ENCODE measurements at places on chromosomes 6 and 20.

DNA sequence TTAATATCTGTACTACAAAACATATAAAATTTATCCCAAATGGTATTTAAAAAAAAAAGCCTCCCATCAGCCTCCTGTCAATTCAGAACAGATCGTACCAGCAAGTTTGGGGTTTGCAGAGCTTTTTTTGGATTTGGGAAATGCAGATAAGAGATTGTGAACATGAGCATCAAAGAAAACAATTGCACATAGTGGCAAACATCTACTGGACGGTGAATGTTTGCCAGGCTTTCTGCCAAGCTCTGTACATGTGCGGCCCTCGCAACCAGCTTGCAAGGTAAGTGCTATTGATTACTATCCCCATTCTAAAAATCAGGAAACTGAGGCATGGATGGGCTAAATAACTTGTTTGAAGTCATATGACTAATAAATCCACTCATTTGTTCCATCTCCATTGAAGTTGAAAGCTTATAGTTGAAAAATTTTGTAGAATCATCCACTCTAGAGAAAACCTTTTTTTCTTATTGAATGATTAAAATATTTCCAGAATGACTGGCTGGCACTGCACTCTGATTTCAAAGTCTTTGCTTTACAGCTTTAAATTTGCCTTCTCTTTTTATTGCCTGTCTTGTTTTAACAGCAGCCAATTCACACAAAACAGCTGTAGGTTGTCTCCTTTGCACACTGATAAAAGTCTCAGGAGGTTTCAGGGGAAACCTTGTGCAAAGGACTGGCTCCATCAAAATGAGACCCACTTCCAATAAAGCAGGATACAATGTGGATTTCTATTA lies 37.4 kb upstream of the SIRT5 start:
- peak; percentile 27 for DNase-seq

GRCh38 chr6:148747145-148747470 lies 278 bp downstream of the UST start:
- no peak for DNase-seq

- no peak for DNase-seq
Observed at GRCh38 chr20:2124564-2125213, 23.1 kb downstream of the STK35 start.

DNA sequence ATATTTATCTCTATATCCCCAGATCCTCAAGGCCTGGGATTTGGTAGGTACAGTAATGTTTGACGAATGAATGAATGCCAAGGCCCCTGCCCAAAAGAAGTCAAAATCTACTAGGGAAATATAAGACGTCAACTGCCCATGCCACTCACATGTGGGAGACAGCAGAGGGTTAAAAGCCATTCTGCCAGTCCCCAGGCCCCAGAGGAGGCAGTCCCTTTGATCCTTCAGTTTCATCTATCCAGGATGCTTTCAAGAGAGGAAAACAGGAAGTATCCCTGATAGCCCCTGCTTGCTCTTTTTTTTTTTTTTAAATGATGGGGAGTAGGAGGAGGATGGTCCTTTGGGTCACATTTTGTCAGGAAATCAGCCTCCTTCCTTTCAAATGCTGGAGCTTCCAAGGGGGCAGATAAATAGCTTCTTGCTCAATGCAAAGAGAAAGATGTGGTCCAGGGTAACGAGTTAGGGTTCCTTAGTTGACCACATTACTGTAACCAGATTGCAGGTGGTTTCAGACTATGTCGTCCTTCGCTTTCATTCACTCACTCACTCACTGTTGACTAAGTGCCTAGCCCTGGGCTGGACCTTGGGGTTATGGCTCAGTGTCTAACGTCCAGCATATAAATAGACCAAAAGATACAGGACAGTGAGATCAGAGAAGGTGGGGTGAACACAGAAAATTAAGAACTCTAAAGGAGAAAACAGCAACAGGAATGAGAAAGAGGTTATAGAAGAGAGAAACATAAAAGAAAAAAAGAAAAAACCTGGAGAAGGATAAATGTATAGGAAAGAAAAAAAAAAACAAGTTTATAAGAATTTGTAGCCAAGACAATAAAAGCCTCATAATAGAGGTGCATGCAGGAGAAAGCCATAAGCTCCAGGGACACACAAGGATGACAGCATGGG lies 64.6 kb upstream of the PIM1 start:
- no peak for DNase-seq

- no peak for DNase-seq
Observed at GRCh38 chr6:135162678-135163439, 18.2 kb upstream of the MYB start.

GRCh38 chr6:132045877-132046276 lies 94.7 kb upstream of the CCN2 start:
- DNase-seq, result no peak

- DNase-seq, result no peak
Observed at GRCh38 chr20:1418350-1418749, 25.5 kb upstream of the FKBP1A start.

DNA sequence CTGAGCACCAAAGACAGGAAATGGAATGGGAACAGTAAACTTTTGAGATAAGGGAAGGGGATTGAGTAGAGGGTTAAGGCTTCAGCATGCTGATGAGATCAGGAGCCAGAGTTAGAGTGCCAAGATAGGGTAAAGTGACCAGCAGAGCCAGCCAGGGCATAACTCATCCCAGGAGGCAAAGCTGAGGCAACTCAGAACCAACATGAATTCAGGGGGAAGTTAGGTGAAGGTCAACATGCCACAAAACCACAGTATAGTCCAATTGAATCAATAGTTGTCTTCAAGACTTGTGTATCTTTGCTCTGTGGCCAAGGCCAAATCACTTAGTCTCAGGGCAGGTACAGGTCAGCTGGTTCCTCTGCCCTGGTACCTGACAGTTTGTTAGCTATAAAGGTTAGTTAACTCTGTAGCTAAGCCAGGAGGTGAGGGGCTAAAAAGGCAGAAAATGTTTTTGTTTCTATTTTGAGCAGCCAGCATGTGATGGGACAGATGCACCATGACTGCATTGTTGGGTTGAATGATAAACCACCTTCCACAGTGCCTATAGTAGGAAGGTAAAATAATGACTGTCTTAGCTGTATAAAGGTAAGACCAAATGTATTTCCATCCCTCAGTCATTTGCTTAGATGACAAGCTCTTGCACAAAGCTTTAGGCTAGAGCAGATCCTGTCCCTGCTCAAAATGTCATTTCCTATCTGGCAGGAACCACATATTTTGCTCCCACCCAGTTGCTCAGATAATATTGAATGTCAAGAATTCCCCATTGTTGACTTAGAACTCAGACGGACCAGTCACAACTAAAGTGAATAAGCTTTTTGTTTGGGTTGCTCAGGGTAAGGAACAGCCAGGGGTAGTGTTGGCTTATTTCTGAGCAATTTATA lies 15.8 kb downstream of the RNF8 start:
- no peak for DNase-seq

DNA sequence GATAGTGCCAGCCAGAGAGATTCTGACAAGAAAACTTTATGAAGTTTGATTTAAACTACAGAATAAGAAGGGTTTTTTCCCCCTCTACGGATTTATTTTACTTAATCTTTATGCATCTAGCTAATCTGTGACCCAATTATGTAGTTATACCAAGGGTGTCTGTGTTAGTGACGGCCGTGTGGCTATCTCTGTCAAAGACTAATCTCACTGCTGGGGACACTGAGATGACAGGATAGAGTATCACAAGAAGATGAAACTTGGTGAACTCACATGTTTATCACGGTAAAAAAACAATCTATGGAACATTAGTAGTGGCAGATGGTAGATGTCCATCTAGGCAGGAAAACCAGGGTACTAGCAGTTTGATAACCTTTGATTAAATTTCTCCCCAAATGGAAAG lies 149.7 kb downstream of the AHI1 start:
- DNase-seq, result no peak

DNA sequence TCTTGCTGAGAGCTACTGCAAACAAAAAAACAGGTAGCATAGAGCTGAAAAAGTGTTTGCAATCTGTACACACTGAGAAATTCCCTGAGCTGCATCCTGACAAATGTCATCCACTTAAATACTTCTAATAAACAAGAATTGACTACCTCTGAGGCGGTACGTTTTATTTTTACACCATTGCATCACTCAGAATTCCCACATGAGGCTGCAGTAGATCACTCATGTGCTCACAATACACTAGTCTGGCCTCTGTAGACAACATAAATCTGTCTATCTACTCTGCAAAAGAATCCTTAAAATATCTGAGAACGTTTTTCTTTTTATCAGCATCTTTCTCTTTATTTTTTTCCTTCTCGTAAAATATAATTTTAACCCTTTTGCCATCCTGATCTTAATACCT lies 661.4 kb downstream of the EPHA7 start:
- DNase-seq, result no peak

DNA sequence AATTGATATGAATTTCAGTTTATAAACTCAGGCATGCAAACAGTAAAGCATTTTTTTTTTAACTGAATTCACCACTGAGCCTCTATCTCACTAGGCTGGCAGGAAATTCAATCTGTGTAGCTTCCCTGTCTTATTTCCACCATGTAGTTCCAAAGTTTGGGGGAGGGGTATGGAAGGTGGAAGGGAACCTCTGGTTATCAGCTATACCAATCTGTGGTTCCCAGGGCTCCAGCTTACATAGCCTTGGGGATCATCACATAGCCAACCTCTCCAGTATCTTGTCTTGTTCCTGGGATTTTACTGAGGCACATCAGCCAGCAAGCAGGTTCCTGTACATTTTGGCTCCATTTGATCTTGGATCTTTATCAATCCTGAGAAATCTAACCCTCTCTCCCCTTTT lies 15.6 kb downstream of the RAD21L1 start:
- no peak for DNase-seq

DNA sequence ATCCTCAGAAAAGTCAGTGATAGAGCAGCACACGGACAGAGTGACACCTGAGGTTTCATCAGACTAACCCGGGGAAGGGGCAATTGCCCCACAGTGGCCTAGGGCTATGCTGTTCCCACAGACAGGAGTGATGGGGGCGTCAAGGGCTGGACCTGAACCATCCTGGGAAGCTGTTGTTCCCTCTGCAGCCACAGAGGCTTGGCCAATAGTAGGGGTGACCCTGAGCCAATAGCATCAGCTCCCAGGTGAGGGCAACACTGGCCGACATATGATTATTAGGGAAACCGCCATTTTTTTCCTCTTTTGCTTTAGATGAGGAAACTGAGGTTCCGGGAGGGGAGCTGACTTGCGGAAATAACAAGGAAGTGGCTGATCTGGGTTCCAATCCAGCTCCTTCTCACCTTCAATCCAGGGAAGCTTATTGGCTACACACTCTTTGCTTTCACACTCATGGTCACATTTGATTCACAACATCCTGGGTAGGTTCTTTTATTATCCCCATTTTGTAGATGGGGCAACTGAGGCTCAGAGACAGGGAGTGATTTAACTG lies 126.0 kb downstream of the BMP7 start:
- no peak for DNase-seq

DNA sequence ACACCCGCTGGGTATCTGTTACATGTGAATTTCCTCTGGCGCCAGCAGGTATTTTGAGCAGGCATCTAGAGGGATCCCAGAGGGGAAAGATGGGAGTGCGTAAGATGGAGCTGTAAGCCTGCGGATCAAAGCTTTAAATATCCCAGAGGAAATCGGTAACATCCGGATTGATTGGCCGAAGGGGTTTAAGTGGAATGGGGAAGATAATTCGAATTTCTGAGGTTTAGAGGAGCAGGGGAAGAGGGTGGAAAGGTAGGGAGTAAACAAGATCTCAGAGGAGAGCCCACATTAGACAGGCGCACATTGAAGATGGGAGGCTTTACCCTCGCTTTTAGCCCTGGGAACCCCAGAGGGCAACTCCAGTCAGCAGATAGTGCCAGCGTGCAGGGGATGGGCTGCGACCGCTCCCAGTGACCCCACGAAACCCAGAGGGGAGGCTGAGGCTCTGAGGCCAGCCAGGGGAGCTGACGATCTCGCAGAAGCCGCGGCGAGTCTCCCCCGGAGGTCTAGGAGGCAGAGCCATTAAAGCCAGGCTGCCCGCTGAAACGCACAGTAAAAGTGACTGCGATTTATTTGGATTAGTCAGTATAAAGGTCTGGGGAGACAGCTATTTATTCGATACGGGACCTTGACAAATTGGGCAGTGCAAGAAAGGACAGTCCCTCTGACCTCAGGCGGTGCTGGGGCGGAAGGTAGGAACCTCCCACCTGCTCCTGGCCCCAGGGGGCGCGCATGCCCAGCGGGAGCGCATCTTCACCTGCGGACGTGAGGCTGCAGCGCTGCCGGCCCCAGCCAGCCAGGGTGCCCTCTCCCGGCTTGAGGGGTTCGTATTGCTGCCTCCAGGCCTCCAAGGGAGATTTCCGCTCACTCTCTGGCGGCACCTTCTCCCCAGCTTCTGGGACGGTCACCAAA lies 34.3 kb upstream of the TCF21 start:
- DNase-seq, result no peak

DNA sequence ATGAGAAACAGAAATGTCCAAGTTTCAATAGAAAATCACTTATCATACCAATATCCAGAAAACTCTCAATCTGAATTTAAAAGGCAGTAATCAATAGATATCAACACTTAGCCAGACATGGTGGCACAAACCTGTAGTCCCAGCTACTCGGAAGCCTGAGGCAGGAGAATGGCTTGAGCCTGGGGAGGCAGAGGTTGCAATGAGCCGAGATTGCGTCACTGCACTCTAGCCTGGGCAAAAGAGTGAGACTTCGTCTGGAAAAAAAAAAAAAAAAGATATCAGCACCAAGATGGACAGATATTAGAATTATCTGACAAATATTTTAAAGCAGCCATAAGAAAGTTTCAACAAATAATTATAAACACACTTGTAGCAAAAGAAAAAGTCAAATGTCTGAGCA lies 47.0 kb downstream of the TCP11 start:
- DNase-seq, result no peak

GRCh38 chr6:47207261-47207660 lies 102.4 kb downstream of the TNFRSF21 start:
- DNase-seq, result no peak

GRCh38 chr6:138031850-138032249 lies 75.4 kb downstream of the PERP start:
- no peak for DNase-seq

- no peak for DNase-seq
Observed at GRCh38 chr20:3208786-3209256, 477 bp upstream of the ITPA start.

DNA sequence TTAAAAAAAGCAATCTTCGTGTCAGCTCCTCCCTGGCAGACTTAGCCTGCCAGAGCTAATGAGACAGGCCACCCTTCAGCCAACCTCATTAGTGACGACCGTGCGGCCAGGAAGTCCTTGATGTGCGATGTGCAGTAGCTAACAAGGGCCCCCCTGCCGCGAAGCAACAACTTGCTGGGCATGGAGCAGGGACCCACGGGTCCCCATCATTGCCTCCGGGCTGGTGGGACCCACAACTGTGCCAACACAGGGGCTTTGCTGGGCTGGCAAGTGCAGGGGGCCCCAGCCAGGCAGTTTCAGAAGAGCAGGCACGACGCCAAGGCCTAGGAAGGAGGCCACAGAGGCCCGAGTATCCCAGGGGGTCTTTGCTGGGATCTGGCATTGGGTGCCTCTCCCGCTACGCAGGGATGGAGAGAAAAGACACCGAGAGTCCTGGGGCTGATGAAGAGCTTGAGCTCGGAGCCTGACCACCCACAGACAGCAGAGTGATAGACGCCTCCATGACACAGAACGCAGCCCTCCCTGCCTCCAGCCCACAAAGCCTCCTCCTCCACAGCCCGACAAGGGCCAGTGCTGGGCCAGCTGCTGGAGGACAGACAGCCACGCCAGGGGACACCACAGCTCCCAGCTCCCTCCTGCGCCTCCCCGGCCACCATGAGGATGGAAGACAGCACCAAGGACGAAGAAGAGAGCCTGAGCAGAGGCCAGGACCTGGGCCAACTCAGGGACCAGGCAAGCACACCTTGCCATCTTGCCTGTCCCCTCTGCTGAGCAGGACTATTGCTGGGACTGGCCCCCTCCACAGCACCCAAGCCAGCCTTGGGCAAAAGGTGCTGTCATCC lies 96.6 kb downstream of the YTHDF1 start:
- no peak for DNase-seq

Data from fibroblast of skin of right quadriceps (primary cell).